ENCODE measurements at places on chromosomes 4 and X. TPM values are rescaled to one million over a fixed set of nuclear protein-coding genes. Genes with fewer than 3 reads are reported as not detected.

GRCh38 chr4:7173841-7174449 lies 18.4 kb upstream of the SORCS2 start:
- no peak for DNase-seq

GRCh38 chr4:94827481-94828110 lies 69.8 kb downstream of the BMPR1B start:
- no peak for DNase-seq

DNA sequence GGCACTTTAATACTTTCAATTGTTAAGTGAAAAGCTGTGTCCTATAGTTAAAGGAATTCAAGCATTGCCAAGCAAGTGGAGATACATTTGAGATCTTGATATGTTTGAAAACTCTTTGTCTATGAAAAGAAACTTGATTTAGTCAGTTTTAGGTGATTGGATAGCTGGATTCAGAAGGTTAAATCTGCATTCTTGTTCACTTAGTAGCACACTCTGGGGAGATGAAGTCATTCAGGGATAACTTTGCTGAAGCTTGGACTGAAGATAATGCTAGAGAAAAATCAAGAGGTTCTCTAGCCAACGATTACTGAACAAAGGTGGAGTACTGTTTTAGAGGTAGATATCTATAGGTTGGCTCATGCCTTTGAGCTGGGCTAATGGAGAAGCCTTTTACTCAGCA lies 90.6 kb downstream of the DCAF8L2 start:
- DNase-seq = no peak

GRCh38 chrX:72052415-72053090 lies 79.2 kb downstream of the RTL5 start:
- no peak for DNase-seq

DNA sequence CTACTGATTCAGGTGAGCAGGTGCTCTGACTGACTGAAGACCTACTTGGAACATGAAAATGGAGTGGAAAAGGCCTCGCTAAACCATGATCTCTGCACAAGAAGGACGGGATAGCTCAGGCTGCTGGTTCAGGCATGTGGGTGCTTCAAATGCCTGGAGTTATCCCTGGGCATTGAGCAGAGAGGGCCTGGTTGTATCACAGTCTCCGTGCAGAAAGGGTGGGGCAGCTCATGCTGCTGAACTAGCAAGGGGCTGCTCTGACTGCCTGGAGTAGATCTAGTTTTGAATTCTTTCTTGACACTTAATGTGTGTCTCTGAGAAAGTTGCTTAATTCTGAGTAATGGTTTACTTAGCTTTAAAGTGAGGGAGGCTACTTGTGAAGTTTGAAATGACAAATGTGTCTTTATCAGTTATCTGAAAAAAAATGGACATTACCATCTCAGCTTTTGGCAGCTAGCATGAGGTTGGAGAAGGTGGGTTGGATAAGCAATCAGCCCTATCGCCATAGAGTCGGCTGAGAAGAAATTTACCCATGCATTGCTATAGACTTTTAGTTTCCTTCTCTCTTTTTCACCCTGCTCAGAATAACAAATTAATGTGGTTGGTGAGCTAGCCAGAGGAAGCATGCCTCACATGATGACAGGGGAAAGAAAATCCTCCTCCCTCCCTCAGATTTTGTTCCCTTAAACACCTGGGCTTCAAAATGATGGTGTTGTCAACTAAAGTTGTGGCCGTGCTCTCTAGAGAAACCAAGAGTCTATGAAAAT lies 832.4 kb downstream of the STIM2 start:
- DNase-seq = no peak

ZNF674 gene
- total RNA-seq = 2.2 TPM

GRCh38 chr4:8076023-8076422 lies 82.6 kb downstream of the ABLIM2 start:
- no peak for DNase-seq

Data from omental fat pad (tissue), 4 donors.